ENCODE measurements at places on chromosomes 6 and 20. TPM values are rescaled to one million over a fixed set of nuclear protein-coding genes. Genes with fewer than 3 reads are reported as not detected.

DNA sequence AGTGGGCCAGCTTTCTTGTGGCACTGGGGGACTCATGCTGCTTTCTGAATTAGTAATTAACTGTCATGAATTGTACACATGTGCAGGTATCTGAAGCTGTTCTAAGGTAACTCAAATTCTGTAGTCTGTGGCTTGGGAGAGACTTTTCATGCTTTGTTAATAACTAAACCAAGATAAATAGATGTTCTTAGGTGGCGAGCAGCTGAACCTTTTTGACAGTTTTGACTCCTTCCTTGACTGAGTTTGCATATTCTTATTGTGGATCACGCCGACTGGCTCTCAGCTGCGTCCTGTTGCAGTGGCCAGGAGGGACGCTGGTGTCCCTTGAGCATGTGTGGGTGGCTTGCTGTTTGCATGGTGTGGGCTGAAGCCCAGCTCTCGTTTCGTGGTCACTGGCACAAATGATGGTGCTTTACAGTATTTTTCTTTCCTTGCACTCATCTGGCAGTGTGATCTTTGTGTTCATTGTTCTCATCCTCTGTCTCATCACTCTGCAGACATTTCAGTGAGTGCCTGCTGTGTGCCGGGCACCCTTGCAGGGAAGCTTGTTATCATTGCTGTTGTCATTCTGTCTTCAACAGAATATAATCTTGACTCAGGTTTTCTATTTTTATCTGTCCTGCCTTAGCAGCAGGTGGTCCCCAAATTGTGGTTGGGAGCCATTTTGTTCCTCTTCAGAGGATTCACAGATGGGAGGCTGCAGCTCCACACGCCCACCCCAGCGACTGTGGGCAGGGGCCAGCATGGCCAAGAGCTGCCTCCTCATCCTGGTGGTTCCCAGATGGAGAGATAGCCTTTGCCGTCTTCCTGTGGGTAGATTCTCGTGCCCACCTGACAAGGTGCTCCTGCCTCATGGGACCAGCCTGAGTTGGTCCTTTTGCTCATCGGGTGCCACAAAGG lies 39.6 kb downstream of the DUSP22 start:
- no peak overlapping the region for H3K27ac ChIP-seq
- H3K36me3 ChIP-seq, result no peaks in the 10 kb centered on the region
- H3K4me1 ChIP-seq, result peaks cover 17% of the 10 kb centered on the region
- peak; percentile 47 for DNase-seq
- H3K4me3 ChIP-seq, result no peak overlapping the region

Gene ADISSP
- total RNA-seq, result 14.4 TPM

GRCh38 chr6:169235286-169235685 lies 18.4 kb downstream of the THBS2 start:
- H3K4me1 ChIP-seq, result no peaks in the 10 kb centered on the region
- no peak overlapping the region for H3K27ac ChIP-seq
- no peaks in the 10 kb centered on the region for H3K36me3 ChIP-seq
- H3K4me3 ChIP-seq, result no peak overlapping the region
- DNase-seq, result no peak

DNA sequence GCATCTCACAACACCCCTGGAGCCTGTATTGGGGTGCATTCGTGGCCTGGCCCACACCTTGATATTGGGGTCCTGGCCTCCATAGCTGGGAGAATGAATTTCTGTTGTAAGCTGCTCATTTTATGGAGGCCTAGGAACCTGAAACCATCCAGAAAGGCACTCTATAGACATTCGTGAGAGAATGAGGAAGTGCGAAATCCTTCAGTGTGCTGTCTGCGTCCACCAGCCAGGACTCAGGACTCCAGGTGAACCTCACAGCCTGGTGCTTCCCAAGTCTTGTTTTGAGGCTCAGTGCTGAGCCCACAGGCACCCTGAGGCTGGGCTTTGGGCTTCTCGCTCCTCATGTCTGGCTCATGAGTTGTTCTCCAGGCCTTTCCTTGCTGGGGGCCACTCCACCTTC lies 11.9 kb upstream of the RBBP8NL start:
- H3K27me3 ChIP-seq, result peaks cover 5% of the 10 kb centered on the region
- no peaks in the 10 kb centered on the region for H3K36me3 ChIP-seq
- no peak overlapping the region for H3K27ac ChIP-seq
- no peak for DNase-seq
- H3K4me1 ChIP-seq, result peaks cover 4% of the 10 kb centered on the region

Gene TFAP2C
- total RNA-seq, result not detected

- peak overlapping the region; percentile 64 for H3K27ac ChIP-seq
- H3K27me3 ChIP-seq, result no peaks in the 10 kb centered on the region
- H3K36me3 ChIP-seq, result no peaks in the 10 kb centered on the region
- DNase-seq, result peak; percentile 37
- H3K4me3 ChIP-seq, result no peak overlapping the region
Measured at GRCh38 chr6:11609324-11610071, 71.9 kb downstream of the TMEM170B start.

Gene SLC13A3
- total RNA-seq, result 0.38 TPM

GRCh38 chr20:14859627-14860026 lies 522.2 kb upstream of the FLRT3 start:
- H3K4me3 ChIP-seq, result no peak overlapping the region
- no peak overlapping the region for H3K27ac ChIP-seq
- no peaks in the 10 kb centered on the region for H3K36me3 ChIP-seq
- H3K27me3 ChIP-seq, result no peaks in the 10 kb centered on the region

DNA sequence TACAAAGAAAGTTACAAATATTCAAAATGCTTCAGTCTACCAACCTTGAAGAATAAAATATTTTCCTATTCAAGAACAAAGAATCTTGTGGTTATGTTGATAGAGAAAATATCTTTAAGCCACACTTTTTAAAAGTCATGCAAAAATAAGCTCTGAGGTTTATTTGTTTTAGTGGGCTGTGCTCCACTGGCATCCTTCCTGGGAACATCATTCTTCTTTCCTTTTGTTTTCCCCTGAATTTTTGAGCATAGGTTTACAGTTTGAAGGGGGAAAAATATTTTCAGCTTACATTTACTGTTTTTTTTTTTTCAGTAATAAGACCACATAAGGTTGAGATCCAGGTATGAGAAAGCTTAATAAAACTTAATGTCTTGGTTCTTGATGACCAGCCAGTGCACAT lies 72.0 kb upstream of the BACH2 start:
- peaks cover 16% of the 10 kb centered on the region for H3K4me1 ChIP-seq
- no peaks in the 10 kb centered on the region for H3K36me3 ChIP-seq
- H3K4me3 ChIP-seq, result no peak overlapping the region

- peaks cover 17% of the 10 kb centered on the region for H3K4me1 ChIP-seq
- no peaks in the 10 kb centered on the region for H3K27me3 ChIP-seq
- no peak overlapping the region for H3K4me3 ChIP-seq
Measured at GRCh38 chr6:31083742-31084354, 28.5 kb downstream of the C6orf15 start.

DNA sequence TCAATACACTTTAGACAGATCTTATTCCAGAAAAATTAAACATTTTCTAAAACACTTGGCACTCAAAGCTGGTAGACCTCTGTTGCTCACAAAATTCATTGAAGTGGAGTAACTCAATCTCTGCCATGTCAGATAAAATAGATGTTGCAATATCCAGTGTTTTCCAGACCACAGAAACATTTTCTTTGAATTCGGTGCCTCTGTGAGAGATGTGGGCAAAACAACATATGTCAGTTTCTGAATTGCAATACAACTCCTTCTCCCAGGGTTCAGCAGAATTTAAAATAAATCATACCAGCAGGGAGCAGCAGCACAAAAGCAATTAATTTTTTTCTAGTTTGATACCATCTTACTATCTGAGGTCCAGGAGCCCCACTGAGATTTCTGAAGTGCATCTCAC lies 11.3 kb upstream of the PKHD1 start:
- no peaks in the 10 kb centered on the region for H3K27me3 ChIP-seq
- DNase-seq, result no peak
- no peak overlapping the region for H3K4me3 ChIP-seq
- H3K4me1 ChIP-seq, result peaks cover 28% of the 10 kb centered on the region
- no peaks in the 10 kb centered on the region for H3K36me3 ChIP-seq
- no peak overlapping the region for H3K27ac ChIP-seq

Gene SAMD5
- total RNA-seq, result 0.20 TPM

DNA sequence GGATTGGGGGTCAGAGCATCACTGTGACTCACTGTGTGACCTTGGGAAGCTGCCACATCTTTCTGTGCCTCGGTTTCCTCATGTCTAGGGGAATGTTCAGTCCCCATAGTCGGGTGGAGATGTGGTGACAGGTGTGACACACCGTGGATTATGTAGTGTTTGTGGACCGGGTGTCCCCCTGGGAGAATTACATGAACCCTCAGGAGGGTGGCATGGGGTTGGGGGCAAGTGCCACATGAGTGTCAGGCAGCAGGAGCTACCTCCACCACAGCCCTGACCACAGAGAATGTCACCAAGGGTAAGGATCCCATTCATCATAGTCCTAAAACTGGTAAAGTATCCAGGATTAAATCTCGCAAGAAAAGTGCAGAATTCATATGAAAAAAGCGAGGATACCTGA lies 23.2 kb downstream of the SUN5 start:
- no peak overlapping the region for H3K27ac ChIP-seq
- no peaks in the 10 kb centered on the region for H3K27me3 ChIP-seq
- H3K36me3 ChIP-seq, result no peaks in the 10 kb centered on the region
- H3K4me1 ChIP-seq, result no peaks in the 10 kb centered on the region

DNA sequence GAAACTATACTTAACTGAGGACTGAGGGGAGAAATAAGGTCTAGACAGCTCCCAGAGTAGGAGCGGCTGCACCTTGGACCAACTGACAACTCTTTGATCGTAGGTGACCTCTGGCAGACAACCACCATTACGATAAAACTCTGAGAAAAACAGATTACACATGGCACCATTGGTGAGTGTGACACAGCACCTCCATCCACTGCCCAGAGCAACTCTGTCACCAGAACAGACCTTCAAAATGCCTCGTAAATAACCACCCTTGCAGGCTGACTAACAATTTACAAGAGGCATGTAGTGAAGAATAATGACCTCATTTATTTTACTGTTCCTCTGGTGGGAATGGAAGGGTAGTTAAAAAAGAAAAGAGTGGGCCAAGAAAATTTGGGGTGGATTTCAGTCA lies 64.2 kb downstream of the F13A1 start:
- peaks cover 6% of the 10 kb centered on the region for H3K27me3 ChIP-seq
- H3K4me3 ChIP-seq, result no peak overlapping the region
- no peaks in the 10 kb centered on the region for H3K36me3 ChIP-seq
- no peak for DNase-seq

Gene ZFP57
- not detected for total RNA-seq

Gene CNR1
- 1.3 TPM for total RNA-seq

GRCh38 chr20:5614506-5614905 lies 135.7 kb upstream of the SHLD1 start:
- no peaks in the 10 kb centered on the region for H3K27me3 ChIP-seq
- H3K4me1 ChIP-seq, result no peaks in the 10 kb centered on the region
- no peak overlapping the region for H3K27ac ChIP-seq
- H3K4me3 ChIP-seq, result no peak overlapping the region

DNA sequence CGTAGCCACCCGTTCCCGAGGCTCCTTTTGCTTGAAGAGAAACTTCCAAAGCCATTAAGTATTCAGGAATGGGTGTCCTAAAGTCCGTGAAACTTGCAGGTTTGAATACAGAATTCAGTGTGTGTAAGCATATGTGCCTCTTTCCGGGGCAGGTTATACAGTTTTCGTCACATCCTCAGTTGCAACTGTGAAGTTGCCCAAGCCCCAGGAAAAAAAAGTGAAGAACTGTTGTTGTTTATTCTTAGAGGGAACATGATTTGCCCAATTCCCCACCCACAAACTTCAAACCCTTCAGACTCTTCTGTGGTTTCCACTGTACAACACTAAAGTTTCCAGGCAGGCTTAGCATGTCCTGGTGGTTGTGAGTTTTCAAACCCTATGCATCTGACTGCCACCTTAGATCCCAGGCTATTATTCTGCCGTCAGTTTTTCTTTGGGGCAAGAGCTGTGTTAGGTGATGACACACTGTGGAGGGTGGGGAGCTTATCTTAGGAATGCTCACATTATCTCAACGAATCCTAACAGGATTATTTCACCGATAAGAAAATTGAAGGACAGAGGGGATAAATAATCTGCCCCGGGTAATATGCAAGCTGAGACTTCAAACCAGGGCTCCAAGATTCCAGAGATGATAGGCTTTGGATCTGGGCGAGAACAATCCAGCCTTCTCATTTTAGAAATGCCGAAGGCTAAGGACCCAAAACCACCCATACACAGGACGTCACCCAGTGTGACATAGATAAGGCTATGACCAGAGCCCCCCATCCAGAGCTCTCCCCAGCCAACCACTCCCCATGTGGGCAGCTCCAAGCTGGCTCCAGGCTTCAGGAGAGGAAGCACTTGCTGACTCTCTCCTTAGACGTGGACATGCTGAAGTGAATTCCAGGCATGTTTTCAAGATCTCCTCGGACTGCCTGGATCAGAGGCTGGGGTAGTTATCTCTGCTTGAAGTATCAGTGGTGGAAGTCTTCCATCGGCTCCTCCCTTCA lies 81.7 kb upstream of the AFDN start:
- H3K4me3 ChIP-seq, result no peak overlapping the region
- peaks cover 6% of the 10 kb centered on the region for H3K27me3 ChIP-seq
- no peak for DNase-seq
- H3K27ac ChIP-seq, result no peak overlapping the region
- H3K36me3 ChIP-seq, result no peaks in the 10 kb centered on the region

GRCh38 chr20:58482416-58482815 lies 32.8 kb downstream of the APCDD1L start:
- no peaks in the 10 kb centered on the region for H3K36me3 ChIP-seq
- no peak overlapping the region for H3K27ac ChIP-seq
- DNase-seq, result no peak
- no peaks in the 10 kb centered on the region for H3K4me1 ChIP-seq
- H3K4me3 ChIP-seq, result no peak overlapping the region
- no peaks in the 10 kb centered on the region for H3K27me3 ChIP-seq

DNA sequence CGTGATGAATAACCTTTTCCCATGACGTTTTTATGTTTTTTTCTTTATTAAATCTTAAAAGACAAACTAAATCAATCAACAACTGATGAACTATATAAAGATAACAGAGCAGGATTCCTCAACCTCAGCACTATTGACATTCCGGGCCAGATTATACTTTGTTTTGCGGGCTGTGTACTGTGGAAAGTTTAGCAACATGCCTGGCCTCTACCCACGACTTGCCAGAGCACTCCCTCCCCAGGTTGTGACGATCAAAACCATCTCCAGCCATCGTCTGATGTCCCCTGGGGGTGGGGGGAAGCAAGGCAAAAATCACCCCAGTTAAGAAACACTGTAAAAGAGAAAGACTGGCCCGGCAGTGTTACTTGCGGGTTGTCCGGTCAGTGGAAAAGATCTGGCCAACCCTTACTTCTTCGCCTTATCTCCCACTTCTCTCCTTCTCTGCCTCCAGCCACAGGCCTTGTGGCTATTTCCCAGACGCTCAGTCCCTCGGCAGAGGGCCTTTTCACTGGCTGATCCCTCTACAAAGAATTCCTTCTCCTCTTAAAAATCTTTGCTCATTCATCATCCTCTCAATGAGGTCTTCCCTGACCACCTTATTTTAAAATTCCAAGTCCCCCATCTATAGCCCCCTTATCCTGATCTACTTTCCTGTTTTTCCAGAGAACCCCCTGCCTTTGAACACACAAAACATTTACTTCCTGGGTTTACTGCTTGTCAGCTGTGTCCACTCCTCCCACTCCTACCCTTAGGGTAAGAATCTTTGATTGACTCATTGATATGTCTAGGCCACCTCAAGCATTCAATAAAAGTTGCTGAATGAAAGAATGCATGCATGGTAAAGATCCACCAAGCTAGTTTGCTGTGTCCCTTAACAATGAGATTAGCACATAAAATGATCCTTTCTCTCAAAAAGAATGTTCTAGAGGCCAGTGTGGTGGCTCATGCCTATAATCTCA lies 14.7 kb upstream of the RAB22A start:
- H3K36me3 ChIP-seq, result no peaks in the 10 kb centered on the region
- H3K4me3 ChIP-seq, result no peak overlapping the region
- H3K27me3 ChIP-seq, result no peaks in the 10 kb centered on the region
- no peak for DNase-seq

- H3K4me3 ChIP-seq, result no peak overlapping the region
- H3K4me1 ChIP-seq, result no peaks in the 10 kb centered on the region
Measured at GRCh38 chr20:38633577-38634093, 32.0 kb downstream of the ARHGAP40 start.

Gene CTSZ
- 41.2 TPM for total RNA-seq

All from psoas muscle (tissue), 8 donors.